IMR-90 (cell line): ENCODE measurements at places on chromosomes 1 and 21. TPM values are rescaled to one million over a fixed set of nuclear protein-coding genes. Genes with fewer than 3 reads are reported as not detected.

DNA sequence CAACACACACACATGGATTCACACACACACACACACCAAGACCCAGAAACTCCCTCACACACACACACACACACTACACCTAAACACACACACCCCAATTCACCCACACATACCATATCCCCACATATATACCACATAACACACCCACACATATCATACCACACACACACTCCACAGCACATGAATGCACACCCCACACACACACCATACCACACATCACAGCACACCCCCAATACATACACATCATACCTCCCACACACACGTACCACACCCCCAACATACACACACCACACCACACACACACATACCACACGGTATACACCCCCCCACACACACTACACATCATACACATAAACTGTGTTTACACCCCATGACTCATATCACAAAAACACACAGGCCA lies 80.0 kb downstream of the DMRTB1 start:
- DNase-seq = no peak

PTPRU gene
- 5.0 and 7.0 TPM in 2 replicates for total RNA-seq

- DNase-seq = peak; percentile 92
Measured at GRCh38 chr21:35232545-35233176, 183.6 kb upstream of the RUNX1 start.

- DNase-seq = no peak
Measured at GRCh38 chr1:8457760-8458381, 140.0 kb downstream of the SLC45A1 start.

DNA sequence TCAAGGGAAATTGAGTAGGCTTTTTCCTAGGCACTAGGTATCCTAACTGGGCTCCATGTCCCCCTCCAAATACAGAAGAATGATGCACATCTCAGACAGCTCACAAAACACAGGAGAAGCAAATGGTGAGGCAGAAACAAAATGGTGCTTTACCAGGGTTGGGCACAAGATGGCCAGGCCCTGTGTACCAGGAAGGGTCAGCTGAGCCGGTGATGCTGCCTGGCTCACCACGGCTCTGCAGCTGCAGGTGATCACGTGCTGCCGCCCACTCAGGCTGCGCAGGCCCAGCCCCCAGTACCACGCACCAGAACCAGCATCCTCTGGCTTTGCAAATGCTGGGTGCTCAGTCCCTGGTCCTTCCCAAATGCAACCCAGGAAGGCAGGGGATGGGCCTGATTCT lies 993 bp upstream of the DSCAM start:
- DNase-seq = no peak

GCSAML gene
- not detected in 2 replicates for total RNA-seq

ZNF326 gene
- 4.5 and 10.0 TPM in 2 replicates for total RNA-seq

LIN28A gene
- total RNA-seq = not detected in 2 replicates

- no peak for DNase-seq
Measured at GRCh38 chr1:67755619-67756018, 70.6 kb downstream of the GADD45A start.

DNA sequence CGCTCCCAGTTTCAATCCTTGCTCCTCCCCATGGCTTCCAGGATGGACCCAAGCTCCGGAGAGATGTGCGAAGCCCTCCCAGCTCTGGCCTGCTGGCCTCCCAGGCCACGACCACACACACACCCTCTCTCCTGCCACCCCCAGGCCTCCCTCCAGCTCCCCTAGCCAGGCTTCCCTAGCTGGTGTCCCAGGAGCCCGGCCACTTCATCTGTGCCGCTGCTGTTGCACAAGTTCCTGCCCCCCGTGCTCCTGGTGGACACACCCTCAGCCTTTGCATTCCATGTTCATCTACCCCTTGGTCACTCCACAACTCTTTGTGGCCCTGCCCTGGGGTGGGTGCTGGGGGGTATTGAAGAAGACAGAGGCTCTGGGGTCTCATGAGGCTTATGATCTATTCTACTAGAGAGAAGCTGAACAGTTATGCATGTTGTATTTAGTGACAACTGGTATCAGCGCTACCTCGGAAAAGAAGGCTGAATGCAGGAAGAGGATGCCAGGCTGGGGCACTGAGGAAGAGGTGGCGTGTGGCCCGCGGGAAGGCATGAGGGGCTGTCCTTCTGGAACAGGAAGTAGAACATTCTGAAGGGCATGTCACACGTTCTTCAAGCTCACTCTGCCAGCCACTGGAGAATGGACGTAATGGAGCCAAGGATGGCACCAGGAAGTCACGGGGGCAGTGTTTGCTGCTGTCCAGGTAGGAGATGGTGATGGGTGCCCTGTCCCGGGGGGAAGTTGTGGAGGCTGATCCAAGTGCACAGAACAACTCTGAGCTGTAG lies 172.4 kb downstream of the PSMG1 start:
- no peak for DNase-seq

- no peak for DNase-seq
Measured at GRCh38 chr1:68954841-68955240, 458.0 kb upstream of the DEPDC1 start.

DNA sequence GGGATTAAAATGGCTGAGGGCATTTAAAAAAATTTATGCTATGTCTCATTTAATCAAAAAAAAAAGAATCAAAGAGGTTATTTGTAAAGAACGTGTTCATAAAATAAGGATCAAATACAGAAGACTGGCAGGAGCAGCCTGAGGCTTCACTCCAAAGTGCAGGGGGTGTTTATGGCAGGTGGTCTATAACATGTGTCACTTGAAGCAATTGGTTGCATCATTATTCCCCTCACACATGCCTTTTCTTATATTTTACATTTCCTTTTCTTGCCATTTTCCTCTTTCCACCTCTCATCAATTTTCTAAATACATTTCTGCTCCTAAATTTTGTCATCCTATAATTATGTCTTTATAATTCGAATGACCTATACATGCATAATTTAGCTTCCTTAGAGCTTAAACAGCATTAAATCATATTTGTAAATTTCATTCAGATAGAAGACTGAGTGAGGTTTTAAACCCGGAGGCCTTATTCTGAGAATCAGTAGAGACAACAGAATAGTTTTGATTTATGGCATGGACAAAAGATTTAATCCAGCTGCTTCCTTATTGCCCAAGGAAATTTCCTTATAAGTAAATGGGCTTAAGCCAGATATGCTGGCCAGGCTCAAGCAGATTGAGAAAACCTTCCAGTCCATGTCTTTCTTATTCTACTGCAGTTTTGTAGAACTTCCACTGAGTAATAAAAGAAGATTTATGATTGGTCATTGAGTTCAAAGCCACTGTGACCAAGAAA lies 322.8 kb downstream of the TGFB2 start:
- no peak for DNase-seq

DYNLT5 gene
- 0.18 and 0.28 TPM in 2 replicates for total RNA-seq

- DNase-seq = no peak
Measured at GRCh38 chr1:14020006-14020405, 320.0 kb downstream of the PRDM2 start.

- DNase-seq = no peak
Measured at GRCh38 chr1:116111524-116112021, 374 bp downstream of the MAB21L3 start.

CD247 gene
- not detected in 2 replicates for total RNA-seq

DNA sequence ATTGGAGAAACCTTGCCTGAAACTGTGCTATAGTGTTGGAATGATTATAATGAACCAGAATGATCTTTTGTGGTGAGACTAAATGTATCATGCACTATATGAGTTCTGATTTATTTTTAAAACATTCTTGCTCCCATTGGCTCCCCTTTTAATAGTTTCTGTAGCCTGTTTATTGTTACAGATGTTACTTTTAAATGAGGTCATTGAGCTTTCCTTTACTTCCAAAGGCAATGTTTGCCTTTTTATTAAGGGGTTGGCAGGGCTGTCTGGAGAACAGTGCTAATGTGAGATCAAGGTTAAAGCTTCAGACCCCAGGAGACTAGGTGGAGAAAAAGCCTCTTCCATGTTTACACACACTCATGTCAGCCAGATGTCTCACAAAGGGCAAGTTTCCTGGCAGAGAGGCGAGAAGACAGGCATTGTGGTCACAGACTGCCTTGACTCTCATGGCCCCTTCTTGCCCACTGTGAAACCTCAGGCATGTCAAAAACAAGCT lies 120.6 kb upstream of the RAVER2 start:
- peak; percentile 57 for DNase-seq

DNA sequence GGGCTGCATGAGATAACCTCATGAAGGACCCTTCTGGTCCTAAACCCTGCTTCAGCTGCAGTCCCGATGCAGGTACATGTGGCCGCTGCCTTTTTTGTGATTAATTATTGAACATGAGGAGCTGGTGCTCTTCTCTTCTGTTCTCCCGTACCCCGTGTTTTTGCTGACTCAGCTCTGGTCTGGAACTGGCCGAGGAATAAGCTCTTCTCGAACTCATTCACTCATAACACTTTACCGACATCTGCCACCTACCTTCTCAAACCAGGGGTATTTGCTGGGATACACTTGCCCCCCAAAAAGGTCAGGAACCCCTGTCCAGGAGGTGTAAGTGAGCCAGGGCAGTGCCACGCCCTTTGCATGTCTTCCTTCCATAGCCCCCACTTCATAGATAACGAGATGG lies 31.8 kb downstream of the KCNQ4 start:
- DNase-seq = no peak

GRCh38 chr1:66267201-66267940 lies 266.6 kb upstream of the SGIP1 start:
- no peak for DNase-seq

CR1L gene
- total RNA-seq = not detected in 2 replicates

GRCh38 chr1:225146478-225146877 lies 217.0 kb downstream of the DNAH14 start:
- no peak for DNase-seq

DNA sequence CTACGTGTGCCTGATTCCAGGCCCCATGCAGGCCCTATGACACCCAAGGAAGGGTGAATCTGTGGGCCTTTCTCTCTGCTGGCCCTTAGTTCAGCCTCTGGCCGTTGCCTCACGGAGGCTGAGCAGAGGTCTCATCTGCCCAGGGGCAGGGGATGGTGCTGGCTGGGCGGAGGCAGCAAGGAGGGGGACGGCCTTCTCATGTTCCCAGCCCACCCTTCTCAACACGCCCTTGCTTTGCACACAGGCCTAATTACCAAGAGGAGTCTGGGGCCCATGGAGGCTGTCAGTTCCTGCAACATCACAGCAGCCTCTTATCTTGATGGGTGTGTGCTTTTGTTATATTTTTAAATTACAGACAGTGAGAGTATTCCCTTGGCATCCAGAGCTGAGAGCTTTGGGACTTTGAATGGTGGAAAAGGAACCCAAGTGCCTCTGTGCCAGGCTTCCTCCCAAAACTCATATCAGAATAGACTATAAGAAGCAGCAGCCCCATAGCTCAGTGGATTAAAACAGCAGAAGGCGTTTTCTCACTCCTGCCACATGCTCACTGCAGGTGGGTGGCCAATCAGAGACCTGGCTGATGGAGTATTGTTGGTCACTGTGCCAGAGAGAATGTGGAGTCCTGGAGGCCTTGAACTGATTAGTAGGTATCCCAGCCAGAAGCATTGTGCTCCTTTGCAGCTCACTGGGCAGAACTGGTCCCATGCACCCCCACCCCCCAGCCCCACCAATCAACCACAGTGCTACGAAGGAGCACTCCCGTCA lies 164.9 kb downstream of the CAMTA1 start:
- no peak for DNase-seq

DNA sequence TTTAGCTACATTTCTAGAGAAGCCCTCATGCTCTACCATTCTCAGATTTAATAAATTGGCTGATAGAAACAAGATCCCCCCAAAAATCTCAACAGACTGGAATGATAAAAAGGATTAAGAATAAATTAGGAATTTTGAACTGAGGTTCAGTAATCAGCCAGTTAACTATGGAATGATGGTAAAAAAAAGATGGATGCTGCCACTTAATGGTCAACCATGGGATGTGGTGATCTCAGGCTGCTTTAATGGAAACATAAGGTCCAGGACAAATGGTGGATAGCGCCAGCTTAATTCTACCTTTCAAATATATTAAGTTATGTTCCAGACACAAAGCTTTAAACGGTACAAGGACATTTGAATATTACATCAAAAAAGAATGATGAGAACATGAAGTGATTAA lies 49.9 kb downstream of the CCN1 start:
- DNase-seq = no peak

OR6N1 gene
- not detected in 2 replicates for total RNA-seq

GRCh38 chr21:44713846-44714245 lies 2.5 kb upstream of the TSPEAR start:
- no peak for DNase-seq

GRCh38 chr1:50822035-50822776 lies 137.9 kb downstream of the FAF1 start:
- DNase-seq = peak; percentile 20

GRCh38 chr1:65276197-65276939 lies 33.0 kb upstream of the DNAJC6 start:
- DNase-seq = no peak

RASSF5 gene
- 0.18 and 0.56 TPM in 2 replicates for total RNA-seq

DNA sequence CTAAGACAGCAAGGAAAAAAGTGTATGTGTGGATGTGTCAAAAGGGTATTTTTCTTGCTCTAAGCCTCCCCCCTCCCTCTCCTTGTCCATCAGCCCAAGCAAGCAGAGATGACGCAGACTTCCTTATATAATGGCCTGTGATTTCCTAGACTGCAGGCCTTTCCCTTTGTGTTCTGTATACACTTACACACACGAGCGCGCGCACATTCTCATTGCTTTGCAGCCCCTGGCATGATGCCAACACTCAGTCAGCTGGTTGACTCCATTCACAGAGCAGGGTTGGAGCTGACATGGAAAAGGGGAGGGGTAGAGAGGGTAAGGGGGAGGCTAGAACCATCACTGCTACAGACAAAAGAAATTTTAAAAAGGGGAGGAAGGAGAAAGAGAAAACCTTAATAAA lies 41.8 kb downstream of the GATAD2B start:
- DNase-seq = peak; percentile 98

C4BPA gene
- total RNA-seq = not detected in 2 replicates

GRCh38 chr1:162218546-162218945 lies 149.1 kb downstream of the NOS1AP start:
- DNase-seq = no peak

DNA sequence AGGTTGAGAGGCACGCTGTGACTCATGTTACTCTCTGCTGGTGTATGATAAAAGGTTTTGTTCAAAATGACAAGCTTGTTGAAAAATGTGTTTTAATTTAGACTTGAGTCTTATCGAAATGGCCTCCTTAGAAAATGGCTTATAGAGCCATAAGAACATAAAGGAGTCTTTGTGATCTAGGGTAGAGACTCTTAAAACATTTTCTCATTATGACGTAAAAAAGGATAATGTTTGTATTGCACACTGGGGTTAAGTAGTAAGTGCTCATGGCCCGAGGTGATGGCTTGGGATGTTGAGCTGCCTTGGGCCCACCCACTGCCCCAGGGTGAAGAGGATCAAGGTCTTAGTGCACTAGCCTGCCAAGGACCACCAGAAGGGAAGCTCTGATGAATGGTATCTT lies 117.4 kb downstream of the DISC1 start:
- DNase-seq = no peak

- no peak for DNase-seq
Measured at GRCh38 chr1:67201891-67202290, 35.6 kb downstream of the IL23R start.

GFI1 gene
- under 0.01 TPM in 2 replicates for total RNA-seq

- peak; percentile 7 for DNase-seq
Measured at GRCh38 chr1:107405236-107405635, 264.4 kb downstream of the NTNG1 start.

DNA sequence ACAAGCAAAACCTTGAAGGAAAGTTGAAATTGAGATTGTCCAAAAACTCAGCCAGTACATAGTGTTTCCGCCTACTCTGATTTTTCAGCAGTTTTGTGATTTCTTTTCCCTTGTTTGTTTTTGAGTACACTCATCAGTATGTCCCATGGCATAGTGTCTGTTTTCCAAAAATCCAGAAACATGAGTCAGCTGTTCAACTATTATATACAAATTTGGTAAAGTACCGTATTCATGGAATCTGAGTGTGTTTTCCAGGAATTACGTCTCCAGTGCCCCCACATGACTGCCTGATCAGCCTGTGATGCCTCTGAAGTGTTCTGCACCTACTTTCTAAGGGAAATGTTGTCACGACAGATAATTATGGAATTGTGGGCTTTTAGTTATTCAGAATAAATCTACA lies 186.8 kb downstream of the LTN1 start:
- peak; percentile 97 for DNase-seq
